Natural killer cell treated with Interleukin-12 subunit alpha and Interleukin-12 subunit beta and Interleukin-15 and Interleukin-18, amount 100 ng/mL, for 72 hours (primary cell): ENCODE measurements at places on chromosomes 5 and 9.

- DNase-seq, result no peak
Observed at GRCh38 chr9:100595391-100596199, 17.7 kb downstream of the CAVIN4 start.

DNA sequence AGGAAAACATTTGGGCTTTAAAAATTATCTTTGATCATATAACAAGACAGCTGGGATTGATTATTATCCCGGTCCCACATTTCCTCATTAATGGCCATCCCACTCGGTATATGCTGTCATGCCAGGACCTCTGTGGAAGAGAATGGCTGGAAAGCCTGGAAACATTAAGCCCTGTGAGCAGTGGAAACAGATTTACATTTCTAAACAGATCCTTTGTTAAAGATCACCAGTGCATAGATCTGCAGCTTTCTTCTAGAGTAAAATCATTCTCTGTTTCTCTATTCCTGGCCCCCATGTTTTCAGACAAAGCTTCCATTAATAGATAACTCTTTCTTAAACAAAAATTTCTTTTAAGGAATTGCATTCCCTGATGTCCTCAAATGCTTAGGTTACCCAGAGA is 152.2 kb downstream of the CAVIN4 start:
- no peak for DNase-seq

- no peak for DNase-seq
Observed at GRCh38 chr5:133861161-133861737, 107.2 kb downstream of the C5orf15 start.

GRCh38 chr5:120614531-120615180 is 150.6 kb downstream of the PRR16 start:
- no peak for DNase-seq

DNA sequence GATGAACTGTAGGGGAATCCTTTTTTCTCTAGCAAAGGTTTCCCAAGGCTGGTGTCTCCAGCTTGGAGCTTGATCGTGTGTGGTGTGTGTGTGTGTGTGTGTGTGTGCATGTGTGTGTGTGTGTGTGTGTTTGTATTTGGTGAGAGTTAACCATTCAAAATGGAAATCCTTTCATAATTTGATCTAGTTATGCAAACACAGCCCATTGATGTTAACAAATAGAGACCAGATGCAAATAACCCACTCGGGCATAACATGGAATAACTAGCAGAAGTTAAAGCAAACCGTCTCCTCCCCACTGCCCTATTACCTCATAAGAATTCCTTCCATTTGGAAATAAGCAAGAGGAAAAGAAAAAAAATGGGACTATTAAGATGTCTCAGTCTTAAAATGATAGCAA is 24.9 kb upstream of the ZSWIM6 start:
- DNase-seq, result no peak

DNA sequence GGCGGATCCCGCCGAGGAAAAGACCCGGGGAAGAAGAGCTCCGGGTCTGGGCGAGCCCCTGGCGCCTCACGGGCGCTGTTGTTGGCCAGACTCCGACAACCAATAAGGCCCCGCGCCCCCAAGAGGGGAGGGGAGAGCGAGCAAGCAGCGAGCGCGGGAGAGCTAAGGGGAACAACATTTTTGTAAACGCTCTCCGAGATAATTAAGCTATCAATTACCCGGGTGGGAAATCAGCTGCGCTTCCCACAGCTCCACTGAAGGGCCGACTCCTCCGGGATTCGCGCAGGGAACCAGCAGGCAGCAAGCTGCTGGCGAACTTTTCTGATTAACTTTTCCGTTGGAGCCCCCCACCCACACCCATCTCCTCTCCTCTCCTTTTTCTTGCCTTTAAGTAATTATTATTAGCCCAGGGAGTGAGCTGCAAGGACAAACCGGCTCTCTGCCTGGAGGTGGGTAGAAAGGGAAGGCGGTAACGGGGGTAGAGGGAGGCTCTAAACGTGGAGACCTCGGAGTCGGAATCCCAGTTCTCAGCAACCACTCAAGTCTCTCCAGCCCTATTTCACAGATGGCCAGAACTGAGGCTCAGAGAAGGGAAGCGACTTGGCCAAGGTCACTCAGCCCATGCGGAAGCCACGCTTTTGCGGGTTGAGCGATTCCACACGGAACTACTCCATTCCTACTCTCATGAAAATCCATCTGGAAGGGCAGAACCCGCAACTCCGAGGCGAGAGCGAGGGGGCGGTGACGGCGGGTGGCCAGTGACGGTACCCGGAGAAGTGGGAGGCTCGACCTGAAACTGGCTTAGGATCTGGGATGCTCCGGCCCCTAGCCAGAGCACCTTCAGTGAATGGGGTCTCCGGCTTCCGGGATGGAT is 1.3 kb downstream of the ASTN2 start:
- DNase-seq, result no peak

DNA sequence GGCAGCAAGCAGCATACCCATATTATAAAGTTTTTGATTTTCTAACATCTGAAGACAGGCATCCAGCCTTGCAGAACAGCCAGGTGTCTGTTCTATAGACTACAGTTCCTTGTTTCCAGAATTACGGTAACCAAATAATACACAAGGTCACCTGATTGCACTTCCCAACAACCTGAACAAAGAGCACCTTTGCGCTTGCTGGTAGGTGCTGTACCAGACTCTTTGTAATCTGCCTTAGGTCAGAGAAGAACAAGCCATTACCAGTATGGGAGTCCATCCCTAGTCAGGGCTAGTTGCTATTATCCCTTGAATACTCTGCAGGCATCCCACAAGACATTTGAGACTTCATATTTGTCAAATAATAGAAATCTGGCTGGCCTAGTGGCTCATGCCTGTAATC is 256.2 kb downstream of the ARRDC3 start:
- DNase-seq, result no peak

DNA sequence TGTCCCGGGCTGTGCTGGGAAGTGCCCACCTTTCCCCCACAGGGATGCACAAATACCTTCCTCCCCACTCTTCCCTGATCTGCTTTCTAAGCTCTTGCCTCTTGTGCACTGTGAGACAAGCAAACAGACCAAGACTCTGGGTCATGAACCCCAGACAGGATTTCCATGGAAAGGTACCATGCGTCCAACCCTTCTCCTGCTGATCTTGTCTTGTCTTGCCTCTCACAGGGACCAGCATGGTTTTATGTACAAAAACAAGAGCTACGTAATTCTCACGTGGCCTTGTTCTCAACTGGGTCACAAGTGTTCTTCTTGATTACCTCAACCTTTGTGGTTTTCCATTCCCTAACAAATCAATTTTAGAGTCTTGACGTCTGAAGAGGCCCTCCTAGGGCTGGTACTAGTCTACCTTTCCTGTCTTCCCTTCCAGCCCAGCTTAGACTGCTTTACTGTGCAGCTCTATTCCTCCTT is 176.5 kb upstream of the MAP3K1 start:
- no peak for DNase-seq

DNA sequence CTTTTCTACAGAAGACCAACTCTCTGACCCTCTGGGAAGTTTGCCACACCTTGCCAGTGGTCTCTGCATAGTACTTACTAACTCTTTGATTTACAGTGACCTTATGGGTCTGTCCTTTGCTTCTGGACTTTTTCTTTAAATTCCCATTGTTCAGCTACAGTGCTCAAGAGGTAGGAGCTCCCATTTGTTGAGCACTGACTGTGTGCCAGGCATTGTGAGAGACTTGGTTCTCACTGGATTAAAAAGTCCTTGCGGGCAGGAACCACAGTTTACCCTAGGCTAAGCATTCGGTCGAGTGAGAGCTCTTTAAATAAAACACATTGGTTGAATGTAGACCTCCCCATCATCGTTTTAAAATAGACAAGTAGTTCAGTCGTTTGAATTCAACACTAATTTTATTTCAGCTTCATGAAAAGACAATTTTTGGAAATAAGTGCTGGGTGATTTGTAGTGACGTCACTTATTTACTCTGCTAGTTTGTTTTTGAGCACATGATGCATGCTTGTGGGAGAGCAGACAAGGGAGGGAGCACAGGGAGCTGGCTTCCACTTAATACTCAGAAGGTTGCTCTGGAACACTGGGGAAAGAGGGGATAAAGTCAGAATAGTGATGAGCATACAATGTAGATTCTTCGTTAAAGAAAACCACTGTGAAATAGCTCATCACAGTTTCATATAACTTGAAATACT is 27.1 kb downstream of the RASGRF2 start:
- DNase-seq, result no peak
